ENCODE measurements at places on chromosomes 4 and X.
A peak's percentile ranks its signal among the peaks of the same experiment; 100 is the strongest.

DNA sequence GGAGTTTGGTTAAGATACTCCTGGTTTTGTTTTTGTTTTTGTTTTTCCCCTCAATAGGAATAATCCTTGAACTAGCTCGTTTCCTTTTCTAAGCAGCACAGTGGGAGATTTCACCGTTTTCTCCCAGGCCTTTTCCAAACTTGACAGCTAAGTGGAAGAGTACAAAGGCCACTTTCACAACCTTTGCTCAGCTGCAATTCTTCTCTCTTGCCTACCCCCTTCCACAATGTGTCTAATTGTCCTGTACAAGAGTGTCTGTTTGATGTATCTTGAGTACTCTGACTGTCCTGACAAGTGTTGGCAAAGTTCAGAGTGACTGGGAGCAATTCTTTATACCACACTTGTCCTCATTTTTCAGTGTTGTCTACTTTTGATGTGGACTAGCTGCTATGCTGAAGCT lies 674.3 kb upstream of the AMOT start:
- DNase-seq = no peak

- DNase-seq = no peak
Observed at GRCh38 chr4:37758226-37758625, 68.3 kb upstream of the PGM2 start.

DNA sequence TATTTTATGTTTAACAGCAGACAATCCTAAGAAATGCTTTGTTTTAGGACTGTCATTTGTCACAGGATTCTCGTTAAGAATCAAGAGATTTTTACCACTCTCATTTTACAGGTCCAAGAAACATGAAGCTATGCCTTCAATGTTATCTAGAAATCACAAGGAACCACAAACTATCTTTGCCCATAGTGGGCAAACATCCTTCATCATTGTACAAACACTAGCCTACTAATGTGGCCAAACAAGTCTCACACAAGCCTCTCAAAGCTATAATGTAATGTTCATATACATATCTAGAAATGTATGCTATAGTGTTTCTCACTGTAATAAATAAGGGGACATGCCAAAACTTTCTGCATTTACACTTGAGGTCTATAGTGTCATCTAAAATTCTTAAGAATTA lies 26.8 kb downstream of the ZMAT1 start:
- no peak for DNase-seq

GRCh38 chr4:52868133-52868532 lies 6.0 kb downstream of the RASL11B start:
- DNase-seq = no peak

- DNase-seq = no peak
Observed at GRCh38 chr4:80461412-80461811, 125.9 kb downstream of the CFAP299 start.

GRCh38 chr4:22910200-22910599 lies 217.5 kb downstream of the GBA3 start:
- DNase-seq = no peak

GRCh38 chr4:54659313-54659712 lies 1.6 kb downstream of the KIT start:
- DNase-seq = no peak

DNA sequence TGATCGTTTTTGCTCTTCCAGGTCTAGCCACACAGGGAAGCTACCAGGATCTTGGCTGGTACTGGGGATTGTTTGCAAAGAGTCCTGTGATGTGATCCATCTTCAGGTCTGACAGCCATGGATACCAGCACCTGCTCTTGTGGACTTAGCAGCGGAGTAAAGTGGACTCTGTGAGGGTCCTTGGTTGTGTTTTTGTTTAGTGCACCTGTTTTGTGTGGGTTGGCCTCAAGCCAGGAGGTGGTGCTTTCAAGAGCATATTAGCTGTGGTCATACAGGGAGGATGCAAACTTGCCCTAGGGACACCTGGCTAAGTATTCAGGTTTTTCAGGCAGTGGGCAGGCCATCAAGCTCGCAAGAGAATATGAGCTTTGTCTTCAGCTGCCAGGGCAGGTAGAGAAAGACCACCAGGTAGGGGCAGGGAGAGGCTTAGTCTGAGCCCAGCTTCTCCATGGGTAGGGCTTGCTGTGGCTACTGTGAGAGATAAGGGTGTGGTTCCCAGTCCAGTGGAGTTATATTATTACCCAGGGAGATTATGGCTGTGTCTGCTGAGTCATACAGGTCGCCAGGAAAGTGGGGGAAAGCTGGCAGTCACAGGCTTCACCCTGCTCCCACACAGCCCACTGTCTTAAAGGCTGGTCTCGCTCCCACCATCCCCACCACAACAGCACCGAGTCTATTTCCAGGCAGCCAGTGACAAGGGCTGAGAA lies 293.7 kb downstream of the PCDH18 start:
- DNase-seq = no peak

DNA sequence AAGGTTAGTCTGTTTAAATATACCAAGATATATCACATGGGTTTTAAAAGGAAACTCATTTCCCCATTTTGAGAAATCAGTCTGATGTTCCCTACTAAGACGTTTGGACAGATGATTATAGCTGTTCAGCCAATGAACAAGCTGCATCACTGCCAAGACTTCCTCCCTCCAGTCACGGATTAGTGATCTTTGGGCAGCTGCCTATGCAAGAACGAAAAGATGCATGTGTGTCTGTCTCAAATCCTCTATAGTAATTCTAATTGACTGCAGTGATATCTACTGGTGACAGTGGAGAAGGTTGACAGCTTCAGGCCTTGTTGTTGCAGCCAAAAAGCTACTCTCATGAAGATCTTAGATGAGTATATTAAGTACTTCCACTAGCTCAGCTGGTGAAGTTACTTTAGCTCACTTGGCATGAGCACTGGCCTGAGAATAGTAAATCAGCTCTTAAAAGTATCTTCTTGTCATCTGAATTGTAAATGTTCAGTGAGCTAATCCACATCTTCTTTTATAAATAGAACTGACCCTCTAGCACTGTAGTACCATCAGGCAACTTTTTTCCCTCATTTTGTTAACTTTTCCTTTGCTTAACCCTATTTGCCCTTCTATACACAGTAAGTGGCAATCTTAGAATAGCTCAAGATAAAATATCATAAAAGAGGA lies 134.5 kb upstream of the PCDH10 start:
- no peak for DNase-seq

- no peak for DNase-seq
Observed at GRCh38 chrX:6660567-6661264, 125.8 kb upstream of the VCX3A start.

GRCh38 chrX:49164589-49165360 lies 2.2 kb downstream of the MAGIX start:
- DNase-seq = no peak

DNA sequence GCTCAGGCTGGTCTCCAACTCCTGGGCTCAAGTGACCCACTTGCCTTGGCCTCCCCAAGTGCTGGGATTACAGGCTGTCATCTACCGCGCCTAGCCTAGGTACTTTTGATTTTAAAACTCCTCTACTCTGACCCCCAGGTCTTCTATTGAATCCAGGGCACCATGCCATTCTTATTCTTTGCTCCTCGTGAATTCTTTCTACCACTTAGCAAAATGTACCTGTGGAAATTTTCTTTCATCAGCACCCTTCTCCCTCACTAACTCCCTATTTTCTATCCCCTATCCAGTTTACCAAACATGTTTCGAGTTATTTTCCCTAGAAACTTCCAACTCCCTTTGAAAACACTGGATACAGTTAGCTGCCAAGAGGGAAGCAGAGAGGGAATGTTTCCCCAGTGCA lies 60.0 kb upstream of the RAPGEF2 start:
- DNase-seq = no peak

DNA sequence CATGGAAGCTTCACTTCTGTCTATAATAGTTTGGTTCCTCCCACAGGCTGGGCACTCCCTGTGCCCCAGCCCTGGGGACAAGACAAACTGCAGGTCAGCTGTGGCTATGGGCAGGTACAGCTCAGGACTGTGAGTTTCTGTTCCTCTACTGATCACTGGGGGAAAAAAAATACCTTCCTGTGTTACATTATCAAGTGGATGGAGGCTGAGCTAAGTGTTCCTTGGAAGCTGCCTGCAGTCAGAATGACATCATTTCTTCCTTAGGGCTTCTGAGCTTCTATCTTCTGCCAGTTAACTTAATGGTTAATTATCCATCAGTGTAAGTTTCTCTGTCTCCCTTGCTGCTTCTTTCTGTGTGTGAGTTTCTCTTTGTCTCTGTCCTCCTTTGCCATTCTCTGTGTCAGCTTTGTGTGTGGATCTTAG lies 4.6 kb downstream of the RAB33A start:
- no peak for DNase-seq

DNA sequence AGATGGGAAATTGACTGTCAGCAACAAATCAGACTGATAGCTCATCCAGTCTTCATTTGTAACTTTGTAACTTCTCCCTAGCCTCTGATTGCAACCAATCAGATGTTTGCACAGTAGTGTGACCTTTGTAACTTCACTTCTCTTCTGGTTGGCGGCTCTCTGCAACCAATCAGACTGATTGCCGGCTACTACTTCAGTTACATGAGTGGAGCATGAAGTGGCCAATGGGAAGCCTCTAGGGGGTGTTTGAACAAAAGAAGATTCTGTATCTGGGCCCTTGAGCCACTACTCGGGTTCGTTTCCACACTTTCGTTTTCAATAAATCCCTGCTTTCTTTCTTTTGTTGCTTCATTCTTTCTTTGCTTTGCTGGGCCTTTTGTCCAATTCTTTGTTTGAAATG lies 1285.8 kb downstream of the TECRL start:
- no peak for DNase-seq

- no peak for DNase-seq
Observed at GRCh38 chr4:106766519-106766918, 269.6 kb downstream of the DKK2 start.

- DNase-seq = no peak
Observed at GRCh38 chr4:112979881-112980421, 69.5 kb upstream of the ANK2 start.

- DNase-seq = no peak
Observed at GRCh38 chr4:77881460-77882295, 19.0 kb downstream of the MRPL1 start.

DNA sequence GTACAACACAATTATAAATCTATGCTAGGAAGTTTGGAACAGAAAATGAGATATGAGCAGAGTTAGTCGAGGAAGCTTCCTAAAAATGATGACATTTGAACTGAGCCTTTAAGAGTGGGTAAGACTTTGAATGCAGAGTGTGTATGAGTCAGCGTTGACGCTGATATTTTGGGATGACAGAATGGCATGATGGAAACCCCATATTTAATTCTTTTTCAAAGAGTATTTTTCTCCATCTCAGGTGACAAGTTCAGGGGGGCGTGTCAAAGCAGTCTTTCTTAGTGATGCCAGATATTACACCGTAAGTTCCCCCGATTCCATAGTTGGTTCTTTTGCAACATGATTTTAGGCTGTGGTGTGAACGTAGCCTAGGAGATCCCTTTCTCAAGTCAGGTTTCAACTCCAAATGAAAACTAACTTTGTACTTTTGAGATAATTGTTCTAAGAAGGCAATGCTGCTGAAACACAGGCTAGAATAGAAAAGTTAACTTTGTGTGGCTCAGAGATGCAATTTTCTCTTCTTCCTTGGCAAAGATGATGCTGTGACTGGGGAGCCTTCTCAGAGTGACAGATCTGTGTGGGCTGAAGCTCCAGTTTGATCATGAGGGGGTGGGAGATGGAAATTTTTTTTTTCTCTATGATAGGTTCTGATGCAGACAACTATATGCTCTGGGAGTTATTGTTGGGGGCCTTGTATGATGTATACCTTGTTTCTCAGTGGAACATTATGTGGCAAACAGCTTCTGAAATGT lies 59.2 kb downstream of the GLUD2 start:
- no peak for DNase-seq

DNA sequence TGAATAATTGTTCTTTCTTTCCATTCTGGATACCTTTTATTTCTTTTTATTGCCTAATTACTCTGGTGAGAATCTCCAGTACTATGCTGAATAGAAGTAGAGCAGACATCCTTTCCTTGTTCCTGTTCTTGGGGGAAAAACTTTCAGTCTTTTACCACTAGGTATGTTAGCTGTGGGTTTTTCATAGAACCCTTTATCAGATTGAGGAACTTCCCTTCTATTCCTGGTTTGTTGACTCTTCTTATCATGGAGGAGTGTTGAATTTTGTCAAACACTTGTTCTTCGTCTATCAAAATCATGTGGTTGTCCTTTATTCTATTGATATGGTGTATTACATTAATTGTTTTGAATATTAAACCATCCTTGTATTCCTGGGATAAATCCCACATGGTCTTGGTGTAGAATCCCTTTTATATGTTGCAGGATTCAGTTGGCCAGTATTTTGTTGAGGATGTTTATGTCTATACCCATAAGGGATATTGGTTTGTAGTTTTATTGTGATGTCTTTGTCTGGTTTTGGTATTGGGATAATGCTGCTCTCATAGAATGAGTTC lies 23.6 kb downstream of the SH3BP2 start:
- no peak for DNase-seq

DNA sequence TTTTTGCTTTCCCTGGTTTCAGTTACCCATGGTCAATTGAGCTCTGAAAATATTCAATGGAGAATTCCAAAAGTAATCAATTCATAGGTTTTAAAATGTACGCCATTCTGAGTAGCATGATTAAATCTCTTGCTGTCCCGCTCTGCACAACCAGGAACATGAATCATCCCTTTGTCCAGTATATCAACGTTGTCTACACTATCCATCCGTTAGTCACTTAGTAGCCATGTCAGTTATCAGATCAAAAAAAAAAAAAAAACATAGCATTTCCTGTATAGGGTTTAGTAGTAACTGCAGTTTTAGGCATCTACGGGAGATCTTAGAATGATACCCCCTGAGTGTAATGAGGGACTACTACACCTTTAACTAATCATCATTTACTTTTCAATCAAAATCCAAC lies 15.1 kb downstream of the LAMP2 start:
- no peak for DNase-seq

GRCh38 chr4:150680651-150681050 lies 98.7 kb downstream of the MAB21L2 start:
- no peak for DNase-seq

DNA sequence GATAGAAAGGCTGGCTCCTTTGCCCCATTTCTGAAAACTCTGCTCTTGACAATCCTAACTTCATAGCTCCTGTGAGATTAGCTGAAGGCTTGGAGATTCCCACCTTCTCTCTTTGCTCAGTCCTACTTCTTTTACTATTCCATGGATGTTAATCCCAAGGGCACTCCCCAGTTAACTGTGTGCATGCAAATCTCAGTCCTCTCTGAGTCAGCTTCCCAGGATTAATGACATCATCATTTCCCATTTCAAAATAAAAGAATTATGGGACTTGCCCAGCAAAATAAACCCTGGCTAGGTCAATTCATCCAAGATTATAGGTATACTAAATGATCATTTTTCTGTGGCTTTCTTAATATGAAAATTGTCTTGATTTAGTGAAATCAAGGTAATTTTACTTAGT lies 328.6 kb upstream of the NR3C2 start:
- DNase-seq = no peak

- DNase-seq = peak; percentile 48
Observed at GRCh38 chrX:149825424-149825823, 43.7 kb downstream of the MAGEA9 start.
